ENCODE measurements at places on chromosomes 1 and 21. TPM values are rescaled to one million over a fixed set of nuclear protein-coding genes. Genes with fewer than 3 reads are reported as not detected.

DNA sequence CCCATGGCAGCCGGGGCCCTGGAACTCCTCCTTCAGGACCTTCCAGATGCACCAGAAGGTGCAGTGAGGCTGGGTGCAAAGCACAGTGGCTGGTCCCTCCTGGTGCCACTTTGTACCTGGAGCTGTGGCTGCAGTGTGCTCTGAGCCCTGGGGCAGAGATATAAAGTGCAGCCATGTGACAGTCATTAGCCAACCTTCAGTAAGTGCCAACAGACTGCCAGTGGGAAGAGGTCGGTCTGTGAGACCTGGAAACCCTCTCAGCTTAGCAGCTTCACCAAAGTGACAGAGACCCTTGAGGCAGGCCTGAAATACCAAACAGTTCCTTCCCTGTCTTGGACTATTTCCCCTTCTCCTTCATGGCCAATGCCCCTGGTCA lies 26.7 kb upstream of the NGF start:
- no peak for DNase-seq

- DNase-seq: no peak
Observed at GRCh38 chr1:101051688-101052638, 26.4 kb upstream of the DPH5 start.

- DNase-seq: peak; percentile 5
Observed at GRCh38 chr21:27422435-27422834, 455.5 kb upstream of the ADAMTS5 start.

DNA sequence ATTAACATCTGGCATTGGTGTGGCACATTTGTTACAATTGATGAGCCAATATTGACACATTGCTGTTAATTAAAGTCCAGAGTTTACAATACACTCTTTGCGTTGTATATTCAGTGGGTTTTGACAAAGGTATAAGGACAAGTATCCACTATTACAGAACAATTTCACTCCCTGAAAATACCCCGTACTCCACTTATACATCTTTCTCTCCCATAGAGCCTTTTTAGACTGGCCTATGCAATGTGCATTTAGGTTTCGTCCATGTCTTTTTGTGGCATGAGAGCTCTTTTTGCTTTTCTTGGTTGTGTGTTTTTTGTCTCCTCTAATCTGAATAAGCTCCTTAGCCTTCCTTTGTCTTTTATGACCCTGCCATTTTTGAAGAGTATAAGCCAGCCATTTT lies 40.6 kb upstream of the TSNAX start:
- no peak for DNase-seq

DNA sequence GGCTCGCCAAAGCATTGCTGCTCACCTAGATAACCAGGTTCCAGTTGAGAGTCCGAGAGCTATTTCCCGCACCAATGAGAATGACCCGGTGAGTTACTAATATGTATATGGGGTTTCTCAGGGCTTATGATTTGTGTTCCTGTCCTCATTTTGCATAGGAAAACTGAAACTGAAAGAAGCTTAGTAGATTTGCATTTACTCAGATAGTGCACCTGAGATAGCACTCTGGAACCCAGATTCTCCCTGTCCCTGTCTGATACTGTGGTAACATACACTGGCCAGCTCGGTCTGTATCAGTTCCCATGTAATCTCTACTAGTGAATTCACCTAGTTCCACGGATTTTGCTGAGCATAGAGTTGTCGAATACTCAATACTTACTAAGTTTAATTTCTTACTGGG lies 28.1 kb downstream of the DAP3 start:
- no peak for DNase-seq

- DNase-seq: no peak
Observed at GRCh38 chr1:107407011-107407410, 266.2 kb downstream of the NTNG1 start.

GRCh38 chr1:19780267-19780877 lies 19.3 kb downstream of the TMCO4 start:
- no peak for DNase-seq

DNA sequence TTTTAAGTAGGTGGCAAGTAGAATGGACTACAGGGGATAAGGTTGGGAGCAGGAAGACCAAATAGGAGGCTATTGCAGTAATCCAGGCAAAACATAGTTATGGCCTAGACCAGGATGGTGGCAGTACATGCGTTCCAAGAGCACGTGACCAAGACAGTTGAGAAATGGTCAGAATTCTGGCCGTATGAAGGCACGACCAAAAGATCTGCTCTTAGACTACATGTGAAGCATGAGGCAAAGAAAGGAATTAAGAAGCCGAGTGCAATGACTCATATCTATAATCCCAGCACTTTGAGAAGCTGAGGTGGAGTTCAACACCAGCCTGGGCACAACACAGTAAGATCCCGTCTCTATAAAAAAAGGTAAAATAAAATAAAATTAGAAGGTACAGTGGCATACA lies 71.3 kb downstream of the LUZP1 start:
- no peak for DNase-seq

The RNU1-1 gene
- 5,262 TPM for total RNA-seq

- DNase-seq: no peak
Observed at GRCh38 chr1:74683656-74684055, 10.1 kb upstream of the ERICH3 start.

- DNase-seq: no peak
Observed at GRCh38 chr1:206784471-206784903, 12.2 kb upstream of the IL10 start.

- DNase-seq: peak; percentile 61
Observed at GRCh38 chr1:40257313-40257687, 736 bp upstream of the ZMPSTE24 start.

The BATF3 gene
- total RNA-seq: not detected

GRCh38 chr1:154881820-154882535 lies 11.9 kb upstream of the KCNN3 start:
- no peak for DNase-seq

The SPAG17 gene
- under 0.01 TPM for total RNA-seq

- no peak for DNase-seq
Observed at GRCh38 chr1:10762153-10762523, 34.3 kb downstream of the CASZ1 start.

The C1QC gene
- total RNA-seq: not detected

DNA sequence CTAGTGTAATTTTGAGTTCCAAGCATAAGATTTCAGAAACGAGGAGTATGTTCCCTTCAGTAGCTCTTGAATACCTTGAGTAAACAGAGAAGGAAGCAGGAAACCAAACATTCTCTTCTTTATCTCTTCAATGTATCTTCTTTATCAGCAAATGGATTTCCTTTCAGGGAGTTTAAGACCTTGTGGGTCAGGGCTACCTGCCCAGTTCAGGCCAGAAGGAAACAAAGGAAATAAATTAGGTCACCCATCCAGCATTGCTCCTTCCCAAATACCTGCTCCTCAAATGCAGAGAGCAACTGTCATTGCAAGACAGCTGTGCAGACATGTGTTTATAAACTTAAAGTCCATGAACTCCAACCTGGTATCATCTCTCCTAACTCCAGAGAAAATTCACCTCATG lies 130.1 kb upstream of the SOD1 start:
- DNase-seq: no peak

The F5 gene
- total RNA-seq: not detected

DNA sequence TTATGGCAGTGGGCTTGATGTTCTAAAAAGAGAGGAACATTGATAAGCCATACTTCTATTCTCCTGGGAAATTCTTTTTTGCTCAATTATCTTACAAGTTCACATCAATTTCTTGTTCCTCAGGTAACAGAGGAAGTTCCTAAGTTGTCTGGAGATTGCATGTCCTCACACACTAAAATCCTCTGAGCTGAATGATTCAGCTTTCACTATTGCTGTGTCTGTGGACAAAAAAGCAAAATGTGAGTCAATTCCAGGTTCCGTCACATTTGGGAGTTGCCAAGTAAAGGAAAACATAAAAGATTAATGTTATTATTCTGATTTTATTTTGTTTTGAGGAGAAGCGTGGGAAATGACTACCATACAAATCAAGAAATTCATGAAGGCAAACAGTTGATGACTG lies 316.7 kb downstream of the CHRM3 start:
- no peak for DNase-seq

The CNR2 gene
- total RNA-seq: not detected

The PCP4 gene
- total RNA-seq: not detected

- peak; percentile 60 for DNase-seq
Observed at GRCh38 chr1:58739856-58740466, 40.1 kb upstream of the MYSM1 start.

The RIPK4 gene
- 35.5 TPM for total RNA-seq

The AQP10 gene
- total RNA-seq: 0.13 TPM

- peak; percentile 98 for DNase-seq
Observed at GRCh38 chr1:59150577-59151386, 146.1 kb upstream of the FGGY start.

DNA sequence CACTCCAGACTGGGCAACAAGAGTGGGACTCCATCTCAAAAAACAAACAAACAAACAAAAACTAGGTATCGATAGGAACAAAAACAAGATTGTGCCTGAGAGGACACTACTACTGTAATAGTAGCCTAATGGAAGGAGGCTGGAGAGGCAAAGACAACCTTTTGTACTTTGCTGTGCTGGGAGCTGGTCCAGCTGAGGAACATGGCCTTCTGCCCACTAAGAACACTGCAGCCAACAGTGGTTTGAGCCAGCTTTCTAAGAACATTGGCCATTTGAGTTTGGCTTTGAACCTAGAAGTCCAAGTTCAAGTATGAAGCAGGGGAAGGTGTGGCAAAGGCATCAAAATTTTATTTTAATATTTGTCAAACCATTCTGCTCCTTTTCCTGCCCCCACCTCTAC lies 22.7 kb upstream of the RGS8 start:
- no peak for DNase-seq

DNA sequence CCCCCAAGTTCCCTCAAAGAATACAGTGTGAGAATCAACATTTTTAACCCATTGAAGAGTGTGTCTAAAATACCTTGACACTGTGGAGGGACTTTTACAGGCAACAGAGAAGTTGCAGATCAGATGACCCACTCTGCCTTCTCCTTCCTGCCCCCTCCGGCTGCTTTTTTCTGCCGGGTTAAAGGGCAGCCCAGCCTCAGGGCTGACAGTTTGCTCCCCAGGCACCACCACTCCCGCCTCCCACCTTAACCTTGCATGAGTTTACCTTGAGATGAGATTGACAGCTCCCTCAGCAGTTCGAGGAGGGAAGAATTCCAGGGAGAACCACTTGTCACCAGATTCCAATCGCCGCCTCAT lies 3.2 kb downstream of the MTHFR start:
- DNase-seq: no peak

DNA sequence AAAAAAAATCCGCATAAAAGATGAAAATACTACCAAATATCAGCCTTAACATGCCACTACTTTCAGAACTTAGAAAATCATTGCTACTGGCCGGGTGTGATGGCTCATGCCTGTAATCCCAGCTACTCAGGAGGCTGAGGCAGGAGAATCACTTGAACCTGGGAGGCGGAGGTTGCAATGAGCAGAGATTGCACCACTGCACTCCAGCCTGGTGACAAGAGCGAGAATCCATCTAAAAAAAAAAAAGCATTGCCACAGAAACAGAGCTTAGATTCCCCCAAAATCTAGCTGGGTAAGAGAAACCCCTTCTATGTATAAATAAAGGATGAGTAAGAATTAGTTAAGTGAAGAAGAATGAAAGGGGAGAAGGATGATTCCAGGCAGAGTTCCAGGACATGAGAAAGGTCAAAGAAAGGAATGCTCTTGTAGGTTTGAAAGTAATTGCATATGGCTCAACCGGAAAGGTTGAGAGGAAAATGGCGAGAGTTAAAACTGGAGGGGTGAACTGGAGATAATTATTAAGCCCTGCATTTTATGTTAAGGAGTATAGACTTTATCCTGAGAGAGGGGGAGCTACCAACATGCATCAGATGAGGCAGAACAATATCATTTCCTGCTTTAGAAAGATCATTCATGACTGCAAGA lies 19.7 kb upstream of the NRDC start:
- peak; percentile 78 for DNase-seq

GRCh38 chr1:230043081-230043480 lies 24.0 kb upstream of the GALNT2 start:
- no peak for DNase-seq

GRCh38 chr1:182674346-182675246 lies 9.8 kb downstream of the RGS8 start:
- no peak for DNase-seq

DNA sequence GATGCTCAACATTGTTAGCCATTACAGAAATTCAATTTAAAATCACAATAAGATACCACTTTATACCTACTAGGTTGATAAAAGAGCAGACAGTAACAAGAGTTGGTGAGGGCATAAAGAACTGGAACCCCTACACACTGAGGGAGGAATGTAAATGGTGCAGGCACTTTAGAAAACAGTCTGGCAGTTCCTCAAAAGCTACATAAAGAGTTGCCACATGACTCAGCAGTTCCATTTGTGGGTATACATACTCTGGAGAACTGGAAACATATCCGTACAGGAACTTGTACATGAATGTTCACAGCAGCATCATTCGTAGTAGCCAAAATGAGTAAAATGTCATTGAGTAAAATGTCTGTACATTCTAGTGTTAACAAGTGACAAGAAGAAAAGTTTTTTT lies 17.0 kb downstream of the NSL1 start:
- peak; percentile 43 for DNase-seq

The ARF1 gene
- 240 TPM for total RNA-seq

DNA sequence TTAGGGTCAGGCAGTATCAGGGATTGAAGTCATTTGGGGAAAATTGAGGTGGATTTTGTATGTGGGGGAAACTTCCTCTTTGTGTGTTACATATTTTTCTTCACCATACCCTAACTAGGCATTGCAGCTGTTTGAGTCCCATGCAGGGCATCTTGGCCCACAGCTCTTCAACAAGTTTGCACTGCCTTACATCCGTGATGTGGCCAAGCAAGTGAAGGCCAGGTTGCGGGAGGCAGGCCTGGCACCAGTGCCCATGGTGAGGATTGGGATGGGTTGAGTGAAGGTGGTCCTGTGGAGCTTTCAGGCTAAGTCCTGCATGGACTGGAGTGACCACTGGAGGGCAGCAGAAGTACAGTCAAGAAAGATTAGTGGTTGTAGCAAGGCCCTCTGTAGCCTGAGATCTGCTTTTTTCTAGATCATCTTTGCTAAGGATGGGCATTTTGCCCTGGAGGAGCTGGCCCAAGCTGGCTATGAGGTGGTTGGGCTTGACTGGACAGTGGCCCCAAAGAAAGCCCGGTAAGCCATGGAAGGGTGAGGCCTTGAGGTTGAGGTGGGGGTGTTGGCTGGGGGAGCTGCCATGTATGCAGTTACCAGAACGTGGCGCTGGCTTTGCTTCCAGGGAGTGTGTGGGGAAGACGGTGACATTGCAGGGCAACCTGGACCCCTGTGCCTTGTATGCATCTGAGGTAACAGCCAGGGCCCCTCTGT lies 2.4 kb downstream of the UROD start:
- peak; percentile 69 for DNase-seq

DNA sequence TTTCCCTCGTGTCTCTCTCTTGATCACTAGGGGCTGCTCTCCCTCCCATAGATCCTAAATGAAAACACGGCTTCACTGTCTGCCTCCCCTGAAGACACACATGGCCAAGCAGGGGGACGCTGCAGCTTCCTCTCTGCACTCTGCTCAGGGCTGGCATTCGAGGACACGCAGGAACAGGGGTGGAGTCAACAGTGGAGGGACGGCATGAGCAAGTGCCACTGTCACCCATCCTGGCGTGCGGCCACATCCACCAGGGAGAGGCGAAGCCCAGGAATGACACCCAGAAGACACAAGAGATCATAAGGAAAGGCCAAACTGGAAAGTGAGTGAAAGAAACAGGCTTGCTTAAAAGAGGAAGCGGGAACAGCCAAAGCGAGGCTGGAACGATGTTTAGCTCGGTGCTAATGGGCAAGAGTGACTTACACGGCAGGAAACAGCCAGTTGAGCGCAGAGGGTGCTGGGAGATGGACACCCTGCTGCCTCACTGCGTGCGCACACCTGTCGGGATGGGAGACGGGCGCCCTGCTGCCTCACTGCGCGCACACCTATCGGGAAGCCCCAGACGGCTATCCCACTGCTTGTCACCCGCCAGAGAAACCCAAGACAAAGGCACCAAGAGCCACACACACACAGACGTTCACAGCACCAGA lies 13.6 kb upstream of the C1QTNF12 start:
- no peak for DNase-seq
